Adrenal gland (tissue), 19 donors: ENCODE measurements at places on chromosomes 16 and 17.

DNA sequence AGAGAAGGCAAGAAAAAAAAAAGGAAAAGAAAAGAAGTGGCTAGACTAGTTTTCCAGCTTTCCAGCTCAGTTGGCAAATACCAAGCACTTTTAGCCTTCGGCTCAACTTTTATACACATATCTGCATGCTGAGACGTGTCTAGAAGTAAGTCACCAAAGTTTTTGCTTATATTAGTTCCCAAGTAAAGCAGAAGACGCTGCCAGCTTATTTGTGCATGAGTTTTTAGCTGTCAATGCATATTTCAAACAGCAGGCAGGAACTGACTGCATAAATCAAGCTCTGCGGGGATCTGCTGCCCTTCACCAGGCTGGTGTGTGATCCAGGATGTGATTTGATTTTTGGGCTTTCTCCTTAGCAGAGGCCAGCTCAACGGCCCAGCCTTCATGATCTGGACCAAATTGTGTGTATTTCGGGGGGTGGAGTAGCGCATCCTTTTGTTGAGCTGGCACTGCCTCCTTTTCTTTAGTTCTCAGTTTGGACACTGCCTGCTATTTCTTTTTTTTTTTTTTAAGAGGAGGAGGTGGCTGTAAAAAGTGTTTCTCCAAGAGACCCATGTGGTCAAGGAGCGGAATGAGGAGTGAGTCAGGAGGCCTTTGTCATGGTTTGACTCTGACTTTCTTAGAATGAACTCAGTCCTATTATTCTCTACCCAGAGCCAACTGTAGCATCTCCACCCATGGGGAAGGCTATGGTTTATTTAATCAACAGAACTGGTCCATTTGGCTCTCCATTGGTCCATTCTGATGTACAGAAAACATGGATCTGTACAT, 162.6 kb upstream of the XYLT1 start:
- no peaks in the 10 kb centered on the region for H3K36me3 ChIP-seq
- H3K27me3 ChIP-seq = no peaks in the 10 kb centered on the region
- no peak for DNase-seq
- no peak overlapping the region for H3K27ac ChIP-seq
- H3K4me3 ChIP-seq = no peak overlapping the region
- H3K4me1 ChIP-seq = no peaks in the 10 kb centered on the region

DNA sequence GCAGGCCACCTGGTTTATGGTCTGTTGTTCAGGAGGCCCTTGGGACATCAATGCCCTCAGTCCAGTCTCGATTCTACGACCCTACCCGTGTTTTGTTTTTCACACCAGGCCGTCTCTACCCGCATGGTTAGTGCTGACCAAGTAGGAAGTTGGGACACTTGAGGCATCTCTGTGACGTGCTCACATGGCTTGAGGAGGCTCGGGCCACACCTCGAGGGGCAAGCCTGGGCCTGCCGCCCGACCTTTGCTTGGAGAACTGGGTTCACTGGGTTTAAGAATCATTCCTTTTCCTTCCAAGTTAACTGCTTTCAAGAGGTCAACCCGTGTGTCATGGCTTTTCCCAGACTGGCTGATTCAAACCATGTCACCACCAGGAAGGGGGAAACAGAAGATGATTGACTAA, 86.8 kb downstream of the CMIP start:
- no peak overlapping the region for H3K27ac ChIP-seq
- no peaks in the 10 kb centered on the region for H3K36me3 ChIP-seq
- DNase-seq = no peak
- H3K4me3 ChIP-seq = no peak overlapping the region
- H3K27me3 ChIP-seq = no peaks in the 10 kb centered on the region

- H3K4me1 ChIP-seq = no peaks in the 10 kb centered on the region
- no peak overlapping the region for H3K4me3 ChIP-seq
- no peak overlapping the region for H3K27ac ChIP-seq
Measured at GRCh38 chr16:53626811-53627210, 76.8 kb downstream of the RPGRIP1L start.

GRCh38 chr16:61909074-61909473, 127.2 kb downstream of the CDH8 start:
- no peaks in the 10 kb centered on the region for H3K27me3 ChIP-seq
- H3K4me3 ChIP-seq = no peak overlapping the region
- no peak for DNase-seq
- H3K36me3 ChIP-seq = no peaks in the 10 kb centered on the region
- H3K27ac ChIP-seq = no peak overlapping the region

DNA sequence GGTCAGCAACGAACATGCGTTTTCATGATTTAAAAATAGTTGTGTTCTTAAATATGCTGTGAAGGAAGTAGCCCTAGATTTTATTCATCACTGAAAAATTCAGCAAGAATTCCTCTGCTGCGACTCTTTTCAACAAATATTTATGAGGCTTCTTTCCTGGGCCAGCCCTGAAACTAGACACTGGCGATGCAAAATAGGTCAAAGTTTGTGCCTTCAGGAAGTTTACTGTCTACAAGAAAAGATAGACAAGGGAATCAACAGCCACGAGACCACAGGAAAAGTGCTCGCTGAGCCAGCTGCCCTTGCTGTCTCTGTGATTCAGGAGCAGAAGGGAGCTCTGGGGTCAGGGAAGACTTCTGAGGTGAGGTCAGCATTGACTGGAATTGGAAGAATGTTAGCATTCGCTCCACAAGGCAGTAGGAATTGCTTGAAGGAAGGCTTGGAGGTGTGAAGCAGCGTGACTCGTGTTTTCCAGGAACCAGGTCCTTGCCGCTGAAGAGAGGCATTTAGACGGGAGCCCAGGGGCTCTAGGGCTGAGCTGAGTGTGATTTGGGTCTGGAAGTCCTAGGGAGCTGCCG, 1.9 kb upstream of the RPL26 start:
- no peak for DNase-seq
- H3K27ac ChIP-seq = no peak overlapping the region
- H3K36me3 ChIP-seq = peaks cover 23% of the 10 kb centered on the region
- no peaks in the 10 kb centered on the region for H3K27me3 ChIP-seq
- H3K4me1 ChIP-seq = peaks cover 8% of the 10 kb centered on the region

- no peak overlapping the region for H3K4me3 ChIP-seq
- H3K27me3 ChIP-seq = no peaks in the 10 kb centered on the region
- no peak for DNase-seq
- H3K27ac ChIP-seq = no peak overlapping the region
- peaks cover 6% of the 10 kb centered on the region for H3K4me1 ChIP-seq
Measured at GRCh38 chr17:15441315-15441714, 26.1 kb downstream of the CDRT4 start.
